ENCODE measurements at places on chromosomes 6 and 20.

DNA sequence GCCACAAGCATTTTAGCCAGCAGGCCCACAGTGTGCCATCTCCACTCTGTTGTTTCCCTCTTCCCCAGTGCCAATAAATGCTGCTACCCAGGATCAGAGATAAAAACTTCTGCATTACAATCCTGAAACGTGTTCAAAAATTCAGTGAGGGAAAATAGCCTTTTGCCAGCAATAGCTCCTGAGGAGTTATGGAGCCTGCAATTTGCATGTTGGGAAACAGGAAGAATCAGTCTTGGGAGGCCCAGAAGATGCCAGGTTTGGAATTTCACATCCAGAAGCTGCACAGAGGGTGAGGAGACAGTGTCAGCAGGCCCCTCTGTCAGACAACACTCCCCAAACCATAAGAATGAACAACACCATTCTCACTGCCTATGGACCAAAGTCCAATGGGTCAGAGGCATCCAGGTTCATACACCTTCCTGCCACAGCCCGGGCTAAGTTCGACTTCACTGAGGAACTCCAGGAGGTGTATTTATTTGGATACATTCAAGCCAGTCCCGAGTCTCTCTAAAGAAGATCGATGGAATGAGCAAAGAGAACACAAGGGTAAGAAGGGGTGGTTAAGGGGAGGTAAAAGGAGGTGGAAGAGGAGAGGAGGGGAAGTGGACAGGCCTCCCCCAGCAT, 20.8 kb downstream of the RRBP1 start:
- no peak for DNase-seq

GRCh38 chr6:81075974-81076373, 676.5 kb downstream of the TENT5A start:
- no peak for DNase-seq

DNA sequence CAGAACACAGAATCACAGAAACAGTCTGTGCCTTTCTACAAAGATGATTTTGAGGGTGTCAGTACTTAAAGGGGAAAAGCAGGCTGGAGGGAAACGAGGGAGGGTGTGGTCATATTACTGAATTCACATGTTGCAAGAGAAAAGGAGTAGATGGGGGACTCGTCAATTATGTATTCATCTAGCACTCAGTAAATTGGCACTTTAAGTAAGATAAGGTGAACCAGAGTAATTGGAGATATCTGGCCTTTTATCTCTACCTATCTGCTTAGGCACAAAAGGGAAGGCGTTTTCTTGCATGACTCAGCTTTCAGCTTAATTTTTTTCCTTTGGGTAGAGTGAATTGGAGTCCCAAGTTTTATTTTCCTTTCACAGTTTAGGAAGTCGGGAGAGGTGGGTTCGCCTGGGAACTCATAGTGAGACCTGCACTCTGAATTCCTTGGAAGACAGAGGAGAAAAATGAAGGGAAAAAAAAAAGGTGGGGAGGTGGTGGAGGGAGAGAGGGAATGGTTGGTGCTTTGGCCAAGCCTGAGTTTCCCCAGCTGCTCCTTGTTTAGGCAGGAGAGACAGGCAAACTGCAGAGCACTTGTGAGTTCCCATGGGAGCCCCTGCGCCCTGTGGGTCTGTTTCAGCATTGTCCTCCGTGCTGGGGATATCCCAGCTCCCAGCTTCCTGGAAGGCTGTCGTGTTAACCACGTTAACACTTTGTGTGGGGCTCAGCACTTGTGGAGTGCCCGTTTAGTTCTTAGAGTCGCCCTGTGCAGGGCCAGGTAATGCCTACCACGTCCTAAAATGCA, 19.7 kb upstream of the GTSF1L start:
- DNase-seq: no peak

GRCh38 chr6:91864911-91865310, 1278.0 kb upstream of the MAP3K7 start:
- DNase-seq: no peak

- DNase-seq: no peak
Measured at GRCh38 chr6:151121900-151122299, 117.9 kb upstream of the AKAP12 start.

DNA sequence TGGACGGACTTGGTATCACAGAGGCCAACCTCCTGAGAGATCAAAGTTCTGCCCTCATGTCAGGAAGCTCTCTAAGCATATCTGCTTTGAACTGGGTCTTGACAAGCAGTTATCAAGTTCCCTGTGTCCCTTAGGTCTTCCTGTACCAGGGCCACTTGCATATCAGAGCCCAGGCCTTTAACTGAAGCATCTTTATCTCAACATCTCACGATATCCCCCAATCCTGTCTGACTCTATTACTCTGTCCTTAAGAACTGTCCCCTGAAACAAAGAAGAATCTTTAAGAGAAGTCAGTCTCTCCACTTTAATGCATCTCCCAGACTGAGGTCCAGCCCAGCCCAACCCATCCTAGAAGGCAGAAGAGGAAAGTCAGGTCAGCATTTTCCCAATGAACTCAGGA, 8.2 kb downstream of the MAS1L start:
- DNase-seq: no peak

DNA sequence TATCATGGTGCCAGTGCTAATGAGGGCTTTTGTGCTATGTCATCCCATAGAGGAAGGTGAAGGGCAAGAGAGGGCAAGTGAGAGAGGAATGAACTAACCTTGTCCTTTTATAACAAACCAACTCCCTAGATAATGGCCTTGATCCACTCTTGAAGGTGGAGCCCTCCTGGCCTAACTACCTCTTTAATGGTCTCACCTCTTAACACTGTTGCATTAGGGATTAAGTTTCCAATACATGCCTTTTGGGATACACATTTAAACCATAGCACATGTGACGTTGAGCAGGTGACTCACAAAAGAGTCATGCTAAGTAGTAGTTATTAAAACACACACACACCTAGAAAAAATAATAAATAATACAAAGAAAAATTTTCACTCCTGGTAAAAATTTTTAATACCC, 36.9 kb downstream of the CCN2 start:
- no peak for DNase-seq

GRCh38 chr20:5316188-5317158, at the start of gene PROKR2:
PROKR2 (minus strand) TSS chr20:5316954; CDS start chr20:5314369, 2,585 bp downstream.
- no peak for DNase-seq

DNA sequence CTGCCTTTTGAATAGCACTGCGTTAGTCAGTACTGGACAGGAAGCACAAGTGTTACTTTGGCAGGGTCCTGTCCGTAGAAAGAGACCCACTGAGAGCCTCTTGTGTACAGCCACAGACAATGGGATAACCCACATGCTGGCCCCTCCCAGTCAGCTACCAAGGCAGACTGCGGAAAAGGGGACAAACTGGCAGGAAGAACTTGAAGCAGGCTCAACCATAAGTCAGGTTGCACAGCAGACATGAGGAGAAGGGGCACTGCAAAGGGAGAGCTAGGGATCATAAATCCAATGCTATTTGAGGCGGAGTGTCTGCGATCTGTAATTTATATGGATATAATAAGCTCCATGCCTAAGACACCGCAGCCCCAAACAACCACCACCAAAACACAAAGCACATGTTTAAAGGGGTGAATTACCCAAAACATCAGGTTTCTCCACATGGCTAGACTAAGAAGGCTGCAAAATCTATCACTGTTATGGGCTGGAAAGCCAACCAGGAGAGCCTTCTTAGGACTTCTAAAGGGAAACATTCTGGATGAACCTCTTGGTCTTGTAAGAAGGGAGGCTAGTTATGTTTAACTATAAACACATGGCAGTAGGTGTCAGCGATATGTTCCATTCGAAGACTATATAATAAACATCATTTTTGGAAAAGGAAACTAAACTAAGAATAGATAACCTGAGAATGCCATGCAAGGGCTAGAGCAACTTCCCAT, 141.7 kb downstream of the BACH2 start:
- no peak for DNase-seq

GRCh38 chr6:147156799-147157382, 47.3 kb upstream of the STXBP5 start:
- no peak for DNase-seq

GRCh38 chr6:129901910-129902309, 40.8 kb upstream of the TMEM244 start:
- no peak for DNase-seq

DNA sequence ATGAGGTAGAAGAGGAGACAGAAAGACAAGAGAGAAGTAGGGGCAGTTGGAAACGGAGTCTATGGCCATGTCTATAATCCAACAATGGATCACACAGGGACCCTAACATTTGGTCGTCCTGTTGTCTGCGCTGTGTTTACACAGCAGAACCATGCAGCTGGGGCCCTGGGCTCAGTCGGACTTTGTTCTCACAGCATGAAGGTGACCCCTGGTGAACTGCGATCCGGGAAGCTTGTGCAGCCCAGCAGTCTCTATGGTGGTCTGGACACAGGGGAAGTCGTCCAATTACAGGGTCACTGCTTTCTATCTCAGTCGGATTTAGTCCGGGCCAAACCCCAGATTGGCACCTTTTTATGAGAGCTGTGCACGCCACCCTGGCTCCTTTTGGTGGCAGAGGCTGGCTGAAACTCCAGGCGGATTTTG, 153.6 kb downstream of the FOXA2 start:
- DNase-seq: no peak

DNA sequence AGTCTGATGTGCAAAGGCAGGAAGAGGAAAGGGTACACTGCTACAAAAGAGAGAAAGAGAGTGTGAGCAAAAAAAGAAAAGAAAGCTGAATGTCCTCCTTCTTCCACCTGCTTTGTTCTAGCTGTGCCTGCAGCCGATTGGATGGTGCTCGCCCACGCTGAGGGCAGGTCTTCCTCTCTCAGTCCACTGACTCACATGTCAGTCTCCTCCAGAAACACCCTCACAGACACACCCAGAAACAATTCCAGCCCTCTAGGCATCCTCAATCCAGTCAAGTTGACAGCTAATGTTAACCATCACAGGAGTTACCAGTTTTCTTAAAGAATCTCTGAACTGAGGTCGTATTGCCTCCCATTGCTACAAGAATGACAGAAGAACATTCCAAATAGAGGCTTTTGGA, 411.9 kb upstream of the SASH1 start:
- DNase-seq: no peak

DNA sequence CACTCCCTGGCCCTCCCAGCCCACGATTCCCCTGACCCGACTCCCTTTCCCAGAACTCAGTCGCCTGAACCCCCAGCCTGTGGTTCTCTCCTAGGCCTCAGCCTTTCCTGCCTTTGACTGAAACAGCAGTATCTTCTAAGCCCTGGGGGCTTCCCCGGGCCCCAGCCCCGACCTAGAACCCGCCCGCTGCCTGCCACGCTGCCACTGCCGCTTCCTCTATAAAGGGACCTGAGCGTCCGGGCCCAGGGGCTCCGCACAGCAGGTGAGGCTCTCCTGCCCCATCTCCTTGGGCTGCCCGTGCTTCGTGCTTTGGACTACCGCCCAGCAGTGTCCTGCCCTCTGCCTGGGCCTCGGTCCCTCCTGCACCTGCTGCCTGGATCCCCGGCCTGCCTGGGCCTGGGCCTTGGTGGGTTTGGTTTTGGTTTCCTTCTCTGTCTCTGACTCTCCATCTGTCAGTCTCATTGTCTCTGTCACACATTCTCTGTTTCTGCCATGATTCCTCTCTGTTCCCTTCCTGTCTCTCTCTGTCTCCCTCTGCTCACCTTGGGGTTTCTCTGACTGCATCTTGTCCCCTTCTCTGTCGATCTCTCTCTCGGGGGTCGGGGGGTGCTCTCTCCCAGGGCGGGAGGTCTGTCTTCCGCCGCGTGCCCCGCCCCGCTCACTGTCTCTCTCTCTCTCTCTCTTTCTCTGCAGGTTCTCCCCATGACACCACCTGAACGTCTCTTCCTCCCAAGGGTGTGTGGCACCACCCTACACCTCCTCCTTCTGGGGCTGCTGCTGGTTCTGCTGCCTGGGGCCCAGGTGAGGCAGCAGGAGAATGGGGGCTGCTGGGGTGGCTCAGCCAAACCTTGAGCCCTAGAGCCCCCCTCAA, at the start of gene LTA:
Gene LTA (plus strand): TSS at position 249 of the 871 bp plus-strand sequence. CDS start 454 bp downstream, at position 703.
- peak; percentile 63 for DNase-seq

DNA sequence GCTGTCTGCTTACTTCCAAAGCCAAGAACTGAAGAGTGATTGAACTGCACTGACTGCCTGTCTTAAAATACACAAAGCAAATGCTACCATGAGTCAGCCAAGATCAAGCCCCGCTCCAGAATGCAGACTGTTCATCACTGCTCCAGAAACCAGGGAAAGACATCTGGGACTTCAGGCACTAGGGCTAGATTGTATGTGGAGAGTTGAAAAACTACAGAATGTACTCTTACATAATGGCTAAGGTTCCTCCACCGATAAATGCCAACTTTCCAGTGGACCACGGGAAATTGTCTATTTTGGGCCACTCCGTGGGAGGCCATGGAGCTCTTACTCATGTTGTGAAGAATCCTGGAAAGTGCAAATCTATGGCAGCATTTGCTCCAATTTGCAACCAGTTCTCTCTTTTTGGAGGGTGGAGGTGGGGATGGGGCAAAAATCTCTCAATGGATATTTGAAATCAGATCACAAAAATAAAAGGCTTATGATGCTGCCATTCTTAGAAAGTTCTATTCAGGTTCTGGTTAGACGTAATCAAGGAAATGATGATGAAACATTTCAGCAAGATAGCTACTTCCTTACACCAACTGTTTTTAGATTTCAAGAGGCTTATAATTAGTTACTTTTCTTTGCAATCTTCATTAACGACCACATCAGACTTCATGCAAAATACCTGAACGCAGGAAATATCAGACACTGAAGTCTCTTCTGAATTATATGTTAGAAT, 11.8 kb upstream of the CAP2 start:
- no peak for DNase-seq

GRCh38 chr20:47118641-47119040, 224.0 kb downstream of the EYA2 start:
- no peak for DNase-seq

GRCh38 chr6:147508042-147508865, at the start of gene SAMD5:
SAMD5 (plus strand) TSS chr6:147508690; CDS start chr6:147508929, 239 bp downstream.
- no peak for DNase-seq

DNA sequence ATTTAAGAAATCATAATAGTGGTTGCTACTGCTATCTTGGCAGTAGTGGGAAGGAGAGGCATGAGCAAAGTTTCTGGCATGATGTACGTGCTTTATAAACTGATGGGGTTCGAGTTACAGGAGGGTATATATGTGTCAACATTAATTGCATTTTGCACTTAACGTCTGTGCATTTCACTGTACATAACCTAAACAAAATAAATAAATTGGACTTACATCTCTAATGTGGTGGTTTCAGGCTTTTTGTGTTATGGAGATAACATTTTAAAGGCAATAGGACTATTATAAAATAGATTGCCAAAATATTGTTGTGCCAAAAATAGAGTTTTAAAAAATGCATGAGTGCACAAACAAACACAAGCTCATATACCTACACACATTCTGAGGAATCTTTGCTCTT, 1001.1 kb upstream of the GJE1 start:
- DNase-seq: no peak

DNA sequence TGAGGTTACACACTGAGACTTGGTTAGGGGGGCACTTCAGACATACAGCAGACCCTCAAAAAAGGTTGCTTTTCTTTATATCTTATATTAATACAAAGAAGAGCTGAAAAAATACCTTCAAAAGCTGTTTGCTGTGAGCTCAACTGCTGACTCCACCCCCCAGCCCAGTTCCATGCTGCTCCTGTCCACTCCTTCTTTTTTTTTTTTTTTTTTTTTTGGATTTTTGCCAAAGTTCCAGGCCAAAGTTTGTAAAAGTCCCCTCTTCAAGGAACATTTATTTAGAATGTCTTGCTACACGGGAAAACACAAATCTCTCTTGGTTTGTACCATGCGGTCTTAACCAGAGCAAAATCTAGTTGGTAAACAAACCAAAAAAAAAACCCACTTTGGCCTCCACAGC, 85.3 kb upstream of the AKAP12 start:
- DNase-seq: no peak
